ENCODE measurements at places on chromosomes 5 and 9.
A peak's percentile ranks its signal among the peaks of the same experiment; 100 is the strongest.

- DNase-seq: no peak
These were observed 30.6 kb upstream of the IL33 start for GRCh38 chr9:6184749-6185645.

DNA sequence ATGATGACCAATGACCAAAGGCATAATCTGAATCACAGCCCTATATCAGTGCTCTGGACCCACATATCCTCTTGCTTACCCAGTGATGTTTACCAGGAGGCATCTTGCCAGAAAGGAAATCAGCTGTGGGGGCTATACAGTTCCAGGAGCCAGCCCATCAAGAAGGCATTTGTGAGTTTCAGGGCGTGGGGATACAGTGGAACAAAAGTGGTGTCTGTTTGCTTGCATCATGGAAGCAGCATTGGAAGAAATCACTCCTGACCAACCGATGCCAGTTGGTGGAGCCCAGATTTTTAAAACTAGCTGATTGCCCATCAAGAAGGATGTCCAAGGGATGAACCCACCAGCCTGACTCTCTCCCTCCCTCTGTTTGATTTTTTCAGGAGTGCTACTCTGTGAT, 106.5 kb upstream of the EGFLAM start:
- no peak for DNase-seq

- DNase-seq: no peak
These were observed 71.9 kb upstream of the SPDL1 start for GRCh38 chr5:169511708-169512107.

GRCh38 chr9:20570756-20571155, 51.5 kb downstream of the MLLT3 start:
- no peak for DNase-seq

DNA sequence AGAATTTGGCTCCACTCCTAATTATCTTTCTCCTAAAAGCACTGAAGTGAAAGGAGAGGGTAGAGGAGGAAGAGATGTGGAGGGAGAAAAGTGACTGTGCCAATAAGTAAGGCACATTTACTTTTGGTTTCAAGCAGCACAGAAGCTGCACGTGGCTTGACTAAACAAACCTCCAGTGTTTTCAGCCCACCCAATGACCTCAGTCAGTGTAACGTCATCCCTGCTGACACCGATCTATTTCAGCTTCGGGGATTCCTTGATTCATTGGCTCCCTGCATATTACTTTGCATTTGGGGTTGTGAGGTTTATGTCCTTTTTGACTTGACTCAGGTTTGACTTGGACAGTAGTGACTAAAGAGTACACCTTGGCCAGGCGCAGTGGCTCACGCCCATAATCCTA, 35.6 kb upstream of the NIM1K start:
- DNase-seq: peak; percentile 9

GRCh38 chr9:136808806-136809158, 1.0 kb downstream of the RABL6 start:
- DNase-seq: no peak

GRCh38 chr5:138241688-138242571, 28.8 kb upstream of the CDC23 start:
- no peak for DNase-seq

DNA sequence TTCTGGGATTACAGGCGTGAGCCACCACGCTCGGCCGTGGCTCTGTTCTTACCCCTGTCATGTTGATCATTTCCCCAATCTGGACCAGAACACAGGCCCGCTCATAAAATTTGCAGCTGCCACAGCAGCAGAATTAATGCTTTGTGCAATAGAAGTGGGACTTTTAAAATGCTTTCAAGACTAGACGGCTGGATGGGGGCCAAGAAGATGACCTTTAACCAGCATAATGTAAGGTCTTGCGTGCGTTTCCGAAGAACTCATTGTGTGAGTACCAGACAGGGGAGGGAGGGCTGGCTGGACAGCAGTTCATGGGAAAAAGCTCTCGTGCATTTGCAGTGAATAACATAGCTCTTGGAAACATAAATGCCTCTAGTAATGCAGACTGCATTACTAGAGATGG, 3.5 kb upstream of the WDR38 start:
- no peak for DNase-seq

DNA sequence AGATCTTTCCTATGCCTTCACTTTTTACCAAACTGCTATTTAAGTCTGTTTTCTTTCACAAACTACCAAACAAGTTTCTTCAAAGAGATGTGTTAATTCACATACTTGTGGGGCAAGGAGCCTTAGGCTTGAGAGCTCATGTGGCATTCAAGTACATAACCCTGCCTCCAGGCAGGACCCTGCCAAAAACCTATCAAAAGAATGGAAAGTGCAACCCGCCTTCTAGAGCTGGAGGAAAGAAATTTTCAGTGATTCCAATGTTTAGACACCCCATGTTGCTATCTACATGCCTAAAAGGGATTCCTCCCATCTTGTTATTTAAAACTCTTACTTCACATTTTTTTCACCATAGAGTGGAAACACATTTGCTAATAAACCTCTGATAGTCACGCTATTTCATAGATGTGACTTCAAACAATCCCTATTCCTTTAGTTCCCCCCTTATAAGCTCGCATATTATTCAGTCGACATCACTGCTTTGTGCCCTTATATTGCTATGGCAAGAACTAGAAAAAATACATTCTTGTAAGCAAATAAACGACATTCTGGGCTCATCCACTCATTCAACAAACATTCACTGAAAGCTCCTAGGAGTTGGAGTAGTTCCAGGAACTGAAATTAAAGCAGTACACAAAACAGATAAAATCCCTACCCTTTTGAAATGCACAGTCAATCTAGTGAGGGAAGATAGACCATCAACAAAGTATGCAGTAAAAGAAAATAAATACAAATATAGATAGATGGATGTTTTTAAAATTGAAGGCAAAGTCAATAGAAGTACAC, 518.1 kb downstream of the ELAVL2 start:
- DNase-seq: no peak

DNA sequence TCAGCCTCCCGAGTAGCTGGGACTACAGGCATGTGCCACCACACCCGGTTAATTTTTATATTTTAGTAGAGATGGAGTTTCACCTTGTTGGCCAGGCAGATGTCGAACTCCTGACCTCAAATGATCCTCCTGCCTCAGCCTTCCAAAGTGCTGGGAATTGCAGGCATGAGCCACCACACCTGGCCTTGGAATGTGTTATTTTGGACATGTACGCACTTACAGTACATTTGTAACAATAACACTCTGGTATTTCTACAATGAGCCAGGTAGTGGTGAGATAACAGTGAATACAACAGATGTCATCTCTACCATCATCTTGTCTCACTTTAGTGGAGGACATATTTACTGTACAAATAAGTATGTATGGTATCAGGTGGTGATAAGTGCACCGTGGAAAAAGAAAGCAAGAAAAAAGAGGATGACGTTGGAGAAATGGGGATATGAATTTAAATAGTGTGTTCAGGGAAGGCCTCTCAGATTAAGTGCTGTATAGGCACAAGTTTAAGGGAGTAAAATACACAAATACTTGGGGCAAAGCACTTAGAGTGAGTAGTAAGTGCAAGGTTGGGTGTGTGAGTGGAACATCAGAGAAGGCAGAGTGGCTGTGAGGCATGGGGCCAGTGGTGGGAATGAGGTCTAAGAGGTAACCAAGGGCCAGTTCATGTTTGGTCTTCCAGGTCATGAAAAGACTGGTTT, 100.1 kb downstream of the CDC42SE2 start:
- no peak for DNase-seq
